Tibial artery (tissue), 4 donors: ENCODE measurements at places on chromosomes 2 and 18.

- no peak for DNase-seq
Measured at GRCh38 chr18:29161429-29161828, 984.5 kb upstream of the CDH2 start.

DNA sequence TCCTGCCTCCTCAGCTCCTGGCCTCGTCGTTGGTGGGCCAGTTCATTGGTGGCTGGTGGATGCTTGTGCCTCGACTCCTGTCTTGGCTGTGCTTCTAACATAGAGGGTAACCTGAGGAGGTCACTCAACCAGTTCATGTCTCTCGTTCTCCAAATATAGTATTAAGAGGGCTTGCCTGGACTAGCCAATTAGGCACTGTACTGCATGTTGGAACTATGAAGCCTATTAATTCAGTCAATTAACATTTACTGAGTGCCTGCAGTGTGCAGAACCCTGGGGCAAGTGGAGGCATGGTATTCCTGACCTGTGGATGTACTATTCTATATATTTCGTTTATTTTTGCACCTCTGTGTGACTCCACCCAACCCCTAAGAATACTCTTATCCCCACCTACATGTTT, 89.9 kb upstream of the PELI1 start:
- no peak for DNase-seq

- no peak for DNase-seq
Measured at GRCh38 chr2:75079575-75079974, 119.7 kb downstream of the TACR1 start.

GRCh38 chr2:165467921-165468320, 1.6 kb upstream of the CSRNP3 start:
- no peak for DNase-seq

GRCh38 chr2:48264627-48265026, 265.3 kb upstream of the STON1 start:
- no peak for DNase-seq

DNA sequence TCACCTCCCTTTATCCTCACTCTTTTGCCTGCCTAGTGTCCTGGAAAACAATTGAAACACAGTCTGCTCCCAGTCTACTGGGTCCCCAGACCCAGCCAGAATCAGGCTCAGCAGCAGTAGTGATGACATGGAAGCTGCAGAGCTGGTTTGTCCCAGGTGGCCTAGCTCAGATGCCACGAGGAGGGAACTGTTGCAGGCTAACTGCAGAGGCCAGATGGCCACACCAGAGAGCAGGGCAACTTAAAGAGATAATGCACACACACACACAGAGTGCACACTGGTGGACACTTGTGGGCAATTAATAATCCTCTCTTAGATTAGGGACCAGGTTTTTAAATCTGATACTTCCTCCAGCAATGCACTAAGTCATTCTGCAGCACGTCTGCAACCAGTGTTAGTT, 42.4 kb downstream of the GYPC start:
- DNase-seq = no peak

- peak; percentile 82 for DNase-seq
Measured at GRCh38 chr2:38875576-38876367, at the start of the genes DHX57 and MORN2. DHX57 (minus strand) TSS chr2:38875934; CDS start chr2:38868405, 7,529 bp downstream. MORN2 (plus strand) TSS chr2:38875976.

- no peak for DNase-seq
Measured at GRCh38 chr2:67600946-67601345, 203.8 kb downstream of the ETAA1 start.

- no peak for DNase-seq
Measured at GRCh38 chr18:59357928-59358327, 1.1 kb downstream of the LMAN1 start.

DNA sequence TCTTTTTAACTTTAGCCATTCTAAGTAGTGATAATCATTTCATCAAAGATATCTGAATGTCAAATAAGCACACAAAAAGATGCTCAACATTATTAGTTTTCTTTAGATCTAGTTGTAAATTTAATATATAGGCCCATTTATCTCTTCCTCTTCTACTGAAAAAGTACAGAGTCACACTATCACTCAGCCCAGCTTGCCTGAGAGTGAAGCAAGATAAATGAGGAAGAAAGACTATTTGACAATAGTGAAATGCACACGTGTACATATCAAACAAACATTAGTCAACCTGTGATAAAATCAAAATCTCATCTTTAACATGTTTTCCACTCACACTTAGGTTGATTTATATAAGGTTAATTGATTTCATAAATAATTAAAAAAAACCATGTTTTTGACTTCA, 83.5 kb upstream of the CCDC195 start:
- DNase-seq = no peak

DNA sequence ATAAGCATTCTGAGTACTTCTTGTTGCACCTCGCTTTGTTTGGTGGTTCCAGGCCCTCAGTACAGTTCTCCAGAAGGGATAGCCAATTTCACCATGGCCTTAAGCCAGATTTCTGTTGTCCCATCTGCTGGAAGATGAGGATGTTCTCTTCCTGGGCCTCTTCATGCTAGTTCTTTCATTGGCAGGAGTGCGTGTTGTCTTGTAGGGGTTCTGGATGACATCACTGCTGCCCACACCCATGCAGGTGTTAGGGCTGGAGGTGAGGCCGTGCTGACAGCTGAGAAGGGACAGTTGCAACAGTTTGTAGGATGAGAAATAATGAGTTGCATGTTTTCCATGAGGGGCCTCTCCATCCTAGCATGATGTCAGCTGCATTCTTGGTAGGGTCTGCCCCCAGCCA, 142.9 kb downstream of the LDLRAD4 start:
- DNase-seq = no peak

GRCh38 chr2:54073796-54074195, 41.6 kb upstream of the ACYP2 start:
- DNase-seq = no peak

- DNase-seq = no peak
Measured at GRCh38 chr2:114025030-114025429, 135.1 kb downstream of the ACTR3 start.

DNA sequence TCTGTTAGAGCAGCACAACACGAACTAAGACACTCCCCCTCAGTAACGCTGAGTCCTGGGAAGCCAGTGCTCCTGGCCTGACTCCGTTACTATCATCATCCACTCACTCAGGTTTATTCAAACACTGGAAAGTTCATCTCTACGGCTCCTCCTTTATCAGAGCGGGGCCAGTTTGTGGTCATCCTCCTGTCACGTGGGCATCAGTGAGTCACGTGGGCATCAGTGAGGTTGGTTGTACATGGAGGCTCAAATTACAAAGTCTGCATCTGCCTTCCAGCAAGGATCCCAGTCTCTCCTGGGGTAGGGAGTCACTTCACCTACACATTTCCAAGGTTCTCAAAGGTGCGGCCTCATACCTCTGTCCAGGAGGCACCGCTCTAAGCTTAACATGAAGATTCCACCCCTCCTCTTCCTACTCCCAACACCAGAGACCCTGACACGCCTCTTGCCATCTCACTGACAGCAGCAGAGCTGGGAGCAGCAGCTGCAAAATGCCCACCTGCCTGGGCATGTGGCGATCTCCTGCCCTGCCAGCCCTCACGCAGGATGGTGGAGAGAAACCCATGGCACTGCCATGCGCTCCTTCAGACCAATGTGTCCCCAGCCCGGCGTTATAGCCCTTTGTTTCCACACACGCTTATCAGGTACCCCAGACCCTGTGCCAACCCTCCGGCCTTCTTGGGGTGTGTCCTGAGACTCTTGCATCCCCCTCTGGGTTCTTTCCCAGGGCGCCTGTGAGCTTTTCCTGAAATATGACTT, 99.2 kb upstream of the PTPRM start:
- DNase-seq = no peak

DNA sequence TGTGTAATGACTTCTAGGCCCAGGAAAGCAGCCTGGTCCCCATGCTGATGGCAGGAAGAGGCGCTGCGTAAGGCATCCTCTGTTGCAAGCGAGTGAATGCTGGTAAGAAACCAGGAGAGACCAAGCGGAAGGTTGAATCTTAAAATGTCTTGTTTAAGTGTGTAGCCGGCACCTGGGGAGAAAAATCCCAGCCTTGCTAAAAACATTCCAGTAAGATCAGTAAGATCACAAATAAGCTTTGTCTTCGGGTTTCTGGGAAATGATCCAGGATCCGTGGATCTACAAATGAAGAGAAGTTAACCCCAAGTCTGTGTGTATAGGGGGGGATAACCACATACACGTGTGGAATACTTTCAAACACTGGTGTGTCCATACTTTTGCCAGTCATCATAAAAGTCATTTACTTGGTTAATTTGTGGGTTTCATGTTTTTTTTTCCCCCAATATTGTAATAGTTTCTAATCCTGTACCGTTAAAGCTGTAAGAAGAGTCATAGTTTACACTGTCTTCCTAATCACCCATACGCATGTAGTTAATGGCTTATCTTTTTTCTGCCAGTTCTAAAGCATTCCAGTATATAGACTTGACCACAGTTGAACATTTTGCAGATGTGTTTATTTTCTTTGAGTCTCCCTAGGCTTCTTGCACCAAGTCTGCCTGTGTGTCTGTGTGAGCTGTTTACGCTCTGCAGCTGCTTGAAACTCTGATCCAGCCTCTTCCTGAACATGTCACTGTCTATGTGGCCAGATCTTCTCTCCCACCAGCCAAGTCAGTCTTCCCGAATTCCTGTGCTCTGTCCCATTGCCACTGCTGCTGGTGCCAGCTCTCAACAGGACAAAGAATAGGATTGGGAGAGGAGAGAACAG, 135.9 kb upstream of the ARL4C start:
- no peak for DNase-seq

- no peak for DNase-seq
Measured at GRCh38 chr2:199907008-199907714, 3.9 kb upstream of the C2orf69 start.

DNA sequence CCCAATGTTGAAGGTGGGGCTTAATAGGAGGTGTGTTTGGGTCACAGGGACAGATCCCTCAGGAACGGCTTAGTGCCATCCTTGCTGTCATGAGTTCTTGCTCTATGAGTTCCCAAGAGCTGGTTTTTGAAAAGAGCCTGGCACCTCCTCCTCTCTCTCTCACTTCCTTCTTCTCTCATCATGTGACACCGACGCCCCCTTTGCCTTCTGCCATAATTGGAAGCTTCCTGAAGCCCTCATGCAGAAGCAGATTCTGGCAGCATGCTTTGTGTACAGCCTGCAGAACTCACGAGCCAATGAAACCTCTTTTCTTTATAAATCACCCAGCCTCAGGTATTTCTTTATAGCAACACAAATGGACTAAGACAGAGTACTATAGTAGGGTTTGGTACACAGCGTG, 100.4 kb upstream of the SH3BP4 start:
- DNase-seq = no peak

- DNase-seq = no peak
Measured at GRCh38 chr2:134583462-134583861, 135.3 kb downstream of the TMEM163 start.

- no peak for DNase-seq
Measured at GRCh38 chr2:137947032-137947727, 17.1 kb upstream of the HNMT start.

DNA sequence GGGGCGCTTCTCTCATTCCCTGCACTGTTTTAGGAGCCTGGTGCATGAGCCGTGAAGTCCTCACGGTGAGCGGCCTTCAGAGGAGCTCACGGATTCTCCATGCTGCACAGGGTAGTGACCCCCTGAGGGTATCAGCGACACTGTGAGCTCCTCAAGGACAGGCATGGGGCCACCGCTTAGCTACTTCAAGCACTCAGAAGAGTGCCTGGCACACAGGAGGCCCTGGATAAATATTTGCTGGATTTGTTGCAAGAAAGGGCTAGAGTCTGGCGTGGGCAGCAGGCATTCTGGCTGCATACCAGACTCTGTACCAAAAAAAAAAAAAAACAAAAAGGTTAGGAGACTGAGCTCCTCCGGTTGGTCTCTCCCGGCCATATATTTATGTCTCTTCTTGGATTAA, 5.7 kb upstream of the MBP start:
- no peak for DNase-seq

- no peak for DNase-seq
Measured at GRCh38 chr18:70387027-70387426, 98.2 kb downstream of the SOCS6 start.

GRCh38 chr2:196130039-196130825, 41.1 kb downstream of the STK17B start:
- DNase-seq = no peak

DNA sequence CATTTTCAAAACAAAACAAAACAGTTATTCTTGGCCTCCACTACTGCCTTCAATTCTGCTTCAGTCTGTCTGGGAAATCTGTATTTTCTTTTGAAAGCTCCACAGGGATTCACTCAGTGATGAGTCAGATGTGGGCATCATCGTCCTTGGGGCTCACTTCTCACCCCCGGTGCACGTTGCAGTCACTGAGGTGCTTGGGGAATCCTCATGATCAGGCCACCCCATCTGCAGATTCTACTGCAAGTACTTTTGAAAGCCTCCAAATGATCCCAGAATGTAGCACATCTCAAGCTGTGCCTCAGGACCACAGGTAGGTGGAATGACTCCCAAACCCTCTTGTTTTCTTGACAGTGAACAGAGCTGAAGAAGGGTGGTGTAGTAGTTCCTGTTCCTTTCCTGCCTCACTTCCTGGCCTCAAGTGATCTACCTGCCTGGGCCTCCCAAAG, 34.3 kb downstream of the LPIN2 start:
- DNase-seq = no peak

- DNase-seq = no peak
Measured at GRCh38 chr2:225083276-225083675, 41.0 kb upstream of the DOCK10 start.

DNA sequence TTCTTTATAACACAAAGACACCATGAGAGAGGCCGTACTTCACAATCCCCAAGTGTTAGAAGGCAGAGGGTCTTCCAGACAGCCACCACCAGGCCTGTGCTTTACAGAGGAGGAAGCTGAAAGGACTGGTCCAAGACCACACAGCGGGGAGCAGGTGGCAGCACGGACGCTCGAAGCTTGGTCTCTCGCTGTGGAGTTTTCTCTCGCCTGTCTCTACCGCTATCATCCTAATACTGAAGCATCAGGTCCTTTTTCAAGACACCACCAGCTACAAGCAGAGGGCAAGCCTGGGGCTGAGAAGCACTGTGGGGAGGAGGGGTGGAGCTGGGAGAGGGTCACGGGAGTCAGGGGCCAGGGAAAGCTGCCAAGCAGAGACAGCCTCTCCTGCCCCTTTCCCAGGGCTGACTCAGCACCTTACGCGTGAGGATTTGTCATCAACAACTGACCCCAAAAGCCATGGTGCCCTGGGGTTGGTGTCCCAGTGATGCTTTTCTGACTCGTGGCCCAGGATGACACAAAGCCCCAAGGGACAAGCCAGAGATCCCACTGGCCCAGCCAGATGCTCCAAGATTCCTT, 31.9 kb upstream of the FOSL2 start:
- DNase-seq = no peak

DNA sequence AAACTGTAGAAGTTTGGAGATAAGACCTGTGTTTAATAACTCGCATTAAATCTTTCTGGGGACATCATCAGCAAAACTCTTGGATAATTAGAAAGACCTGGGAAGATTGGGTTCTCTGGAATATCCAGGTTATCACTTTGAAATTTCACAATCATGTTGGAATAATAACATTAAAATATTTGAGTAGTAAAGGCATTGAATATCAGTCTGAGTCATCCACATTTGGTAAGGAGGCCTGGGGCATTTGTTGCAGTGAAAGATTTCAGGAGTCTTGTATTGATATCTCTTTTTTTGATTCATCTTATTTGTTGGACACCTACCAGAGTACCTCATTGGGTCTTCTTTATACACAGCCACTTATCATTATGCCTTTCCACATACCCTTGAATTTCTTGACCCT, 95.9 kb downstream of the EPB41L5 start:
- no peak for DNase-seq

- DNase-seq = no peak
Measured at GRCh38 chr2:231300722-231301076, 94.8 kb upstream of the B3GNT7 start.

GRCh38 chr18:61823595-61823994, 69.2 kb downstream of the RNF152 start:
- DNase-seq = no peak

GRCh38 chr18:79545736-79546171, 133.8 kb upstream of the CTDP1 start:
- DNase-seq = no peak

- no peak for DNase-seq
Measured at GRCh38 chr2:223563462-223563861, 38.7 kb downstream of the SCG2 start.
